ENCODE measurements at places on chromosomes 6 and 20. TPM values are rescaled to one million over a fixed set of nuclear protein-coding genes. Genes with fewer than 3 reads are reported as not detected.

The TJAP1 gene
- 11.4 TPM for polyA plus RNA-seq

The MYBL2 gene
- not detected for polyA plus RNA-seq

The IPCEF1 gene
- 3.9 TPM for polyA plus RNA-seq

The TFAP2A gene
- not detected for polyA plus RNA-seq

The LHFPL5 gene
- polyA plus RNA-seq: 0.17 TPM

The VGLL2 gene
- not detected for polyA plus RNA-seq

The EPPIN gene
- not detected for polyA plus RNA-seq

The PLA2G7 gene
- polyA plus RNA-seq: not detected

Measured in neural cell (in vitro differentiated cells).